CD4-positive, alpha-beta T cell treated with Interleukin-6 at 100 ng/mL for 8 hours (primary cell): ENCODE measurements at places on chromosomes 4 and X.

- DNase-seq, result peak; percentile 59
Observed at GRCh38 chr4:109998867-109999584, 86.3 kb downstream of the EGF start.

DNA sequence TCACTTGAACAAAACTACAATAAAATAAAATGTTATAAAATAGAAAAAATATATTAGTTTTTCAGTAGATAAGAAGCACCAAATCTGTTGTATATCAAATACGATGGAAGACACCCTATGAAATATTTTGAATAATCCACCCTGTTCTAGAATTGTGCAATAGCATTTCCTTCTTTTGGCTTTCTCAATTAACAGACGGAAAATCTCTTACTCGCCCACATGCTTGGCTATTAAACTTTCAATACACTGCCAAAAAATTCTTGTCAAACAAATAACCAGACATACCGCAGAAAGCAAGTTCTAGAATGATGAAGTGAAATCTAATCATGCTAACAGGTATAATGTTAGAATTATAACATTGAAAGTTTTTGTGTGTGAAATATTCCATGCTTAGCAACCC is 671.6 kb upstream of the SLIT2 start:
- DNase-seq, result no peak

DNA sequence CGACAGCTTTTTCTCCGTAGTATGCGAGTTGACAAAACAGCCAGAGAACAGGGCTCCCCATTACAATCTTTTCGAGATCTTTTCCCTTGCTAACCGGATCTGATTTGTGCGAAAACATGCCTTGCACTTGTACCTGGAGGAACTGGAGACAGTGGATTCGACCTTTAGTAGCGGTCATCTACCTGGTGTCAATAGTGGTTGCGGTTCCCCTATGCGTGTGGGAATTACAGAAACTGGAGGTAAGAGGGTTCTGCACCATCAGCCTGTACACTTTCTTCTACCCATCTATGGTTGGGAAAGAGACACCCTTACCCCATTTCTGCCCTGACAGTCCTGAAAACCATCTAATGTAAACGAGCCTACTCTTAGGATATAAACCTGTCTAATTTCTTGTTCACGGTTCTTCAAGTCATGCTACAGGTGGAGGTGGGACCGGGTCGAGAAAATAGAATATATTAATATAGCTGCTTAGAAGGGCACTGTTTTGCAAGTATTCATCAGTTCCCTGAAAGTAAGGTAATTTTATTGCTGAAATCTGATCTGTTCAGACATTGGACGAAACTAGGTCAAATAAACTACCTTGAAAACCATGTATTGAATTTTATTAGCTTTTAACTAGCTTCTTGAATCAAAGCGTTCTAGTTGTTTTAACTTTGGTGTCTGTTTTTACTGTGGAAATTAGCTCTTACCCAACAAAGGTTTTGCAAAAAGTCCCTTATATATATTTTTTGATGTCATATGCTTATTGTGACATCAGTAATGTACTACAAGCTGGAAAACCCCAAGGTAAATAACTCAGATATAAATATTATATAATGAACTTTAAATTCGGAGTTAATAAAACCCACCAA is 869 bp downstream of the TMEM184C start:
- DNase-seq, result no peak

GRCh38 chr4:74793757-74794381 is 454 bp downstream of the BTC start:
- no peak for DNase-seq

DNA sequence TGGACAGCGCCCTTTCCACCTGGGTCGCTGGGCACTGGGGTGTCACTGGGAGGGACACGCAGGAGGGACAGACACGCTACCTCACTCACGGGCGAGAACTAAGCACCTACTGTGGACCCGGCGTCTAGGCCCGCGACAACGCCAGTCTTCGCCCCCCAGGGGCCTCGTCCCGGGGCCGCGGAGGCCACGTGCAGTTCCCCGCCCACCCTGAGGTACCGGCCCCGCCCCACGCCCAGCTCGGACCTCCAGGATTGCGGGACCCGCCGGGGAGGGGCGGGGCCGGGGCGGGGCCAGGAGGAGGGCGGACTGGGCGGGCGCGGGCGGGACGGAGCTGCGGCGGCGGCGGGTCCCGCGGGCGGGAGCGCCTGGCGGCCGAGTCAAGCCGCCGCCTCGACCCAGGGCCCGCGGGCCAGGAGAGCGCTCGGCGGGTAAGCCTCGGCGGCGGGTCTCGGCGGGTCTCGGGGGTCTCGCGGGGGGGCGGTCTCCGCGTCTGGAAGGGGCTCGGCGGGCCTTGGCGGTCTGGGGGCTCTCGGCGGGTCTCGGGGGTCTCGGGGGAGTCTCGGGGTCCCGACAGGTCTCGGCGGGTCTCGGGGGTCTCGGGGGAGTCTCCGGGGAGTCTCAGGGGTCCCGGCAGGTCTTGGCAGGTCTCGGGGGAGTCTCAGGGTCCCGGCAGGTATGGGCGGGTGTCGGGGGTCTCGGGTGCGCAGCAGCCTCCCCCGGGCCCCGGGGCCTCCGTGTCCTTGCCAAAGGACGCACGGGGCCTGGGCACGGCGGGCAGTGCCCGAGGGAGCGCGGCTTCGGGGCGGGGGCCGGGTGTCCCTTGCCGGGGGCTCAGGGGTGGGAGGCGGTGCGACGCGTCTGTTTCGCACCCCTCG is at the start of gene SH3BP2:
Gene SH3BP2, plus strand, starts transcription at position 375 of the 875 bp plus-strand sequence. CDS start 27,533 bp downstream, outside the sequence.
- DNase-seq, result peak; percentile 62

DNA sequence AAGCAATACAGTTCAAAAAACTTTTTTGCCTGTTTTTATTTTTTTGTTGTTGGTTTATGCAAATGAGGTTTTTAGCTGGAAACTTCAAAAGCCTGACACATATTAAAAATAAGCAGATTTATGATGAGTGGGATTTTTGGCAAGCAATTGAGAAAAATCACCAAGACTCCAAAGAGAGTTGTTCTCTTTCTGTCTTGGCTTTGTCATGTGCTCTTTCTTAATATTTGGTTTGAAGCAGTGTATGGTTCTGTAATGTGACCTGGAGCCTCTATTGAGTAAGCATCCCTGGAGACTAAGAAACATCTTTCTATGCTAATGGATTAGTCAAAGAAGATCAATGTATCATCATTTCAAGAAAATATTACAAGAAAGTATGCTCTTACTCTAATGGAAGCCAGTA is 11.7 kb downstream of the TRIM2 start:
- DNase-seq, result no peak

DNA sequence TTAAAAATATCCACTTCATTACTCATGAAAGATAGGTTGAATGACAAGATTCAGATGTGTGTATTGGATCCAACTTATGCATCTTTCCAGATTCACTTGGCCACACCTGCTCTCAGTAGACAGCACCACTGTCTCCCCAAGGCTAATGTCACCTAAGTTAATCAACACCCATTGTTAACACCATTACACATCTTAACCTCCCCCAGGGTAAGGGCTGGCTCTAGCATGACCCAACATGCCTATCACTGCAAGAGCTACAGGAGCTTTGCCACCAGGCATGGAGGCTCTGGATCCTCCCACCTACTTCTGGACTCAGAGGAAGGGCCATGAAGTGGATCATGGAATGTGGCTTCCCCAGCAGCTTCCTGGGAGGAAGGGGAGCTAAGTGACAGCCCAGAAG is 32.8 kb upstream of the LSM6 start:
- no peak for DNase-seq

GRCh38 chr4:118557298-118557851 is 127.8 kb upstream of the METTL14 start:
- no peak for DNase-seq

GRCh38 chr4:152083338-152083737 is 322.5 kb upstream of the GATB start:
- no peak for DNase-seq

- DNase-seq, result no peak
Observed at GRCh38 chrX:12979616-12980015, 4.7 kb downstream of the TMSB4X start.

DNA sequence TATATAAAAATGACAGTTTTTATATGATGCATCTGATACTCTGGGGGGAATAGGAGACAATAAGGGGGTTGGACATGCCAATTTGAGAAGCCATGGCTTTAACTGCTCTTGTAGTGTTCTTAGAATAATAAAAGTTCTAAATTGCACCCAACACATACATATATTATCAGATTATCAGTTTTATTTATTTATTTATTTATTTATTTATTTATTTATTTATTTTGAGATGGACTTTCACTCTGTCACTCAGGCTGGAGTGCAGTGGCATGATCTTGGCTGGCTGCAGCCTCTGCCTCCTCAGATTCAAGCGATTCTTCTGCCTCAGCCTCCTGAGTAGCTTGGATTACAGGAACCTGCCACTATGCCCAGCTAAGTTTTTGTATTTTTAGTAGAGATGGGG is 356.8 kb downstream of the TLL1 start:
- no peak for DNase-seq

- peak; percentile 54 for DNase-seq
Observed at GRCh38 chr4:40152637-40153036, 44.2 kb upstream of the RHOH start.

GRCh38 chrX:73785493-73785892 is 222.5 kb downstream of the CHIC1 start:
- DNase-seq, result no peak

- DNase-seq, result no peak
Observed at GRCh38 chrX:29172880-29173279, 585.6 kb downstream of the IL1RAPL1 start.

DNA sequence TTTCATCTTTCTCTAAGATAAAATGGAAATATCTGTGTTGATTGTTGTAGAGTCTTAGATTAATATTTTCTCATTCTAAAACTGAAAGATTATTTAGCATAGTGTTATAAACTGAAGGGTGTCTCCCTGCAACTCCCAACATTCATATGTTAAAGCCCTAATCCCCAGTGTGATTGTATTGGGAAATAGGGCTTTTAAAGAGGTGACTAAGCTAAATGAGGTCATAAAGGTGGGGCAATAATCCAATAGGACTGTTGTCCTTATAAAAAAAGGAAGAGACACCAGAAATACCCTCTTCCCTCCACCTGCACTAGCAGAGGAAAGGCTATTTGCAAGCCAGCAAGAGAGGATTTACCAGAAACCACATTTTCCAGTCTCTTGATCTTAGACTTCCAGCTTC is 1626.4 kb downstream of the C4orf33 start:
- no peak for DNase-seq

DNA sequence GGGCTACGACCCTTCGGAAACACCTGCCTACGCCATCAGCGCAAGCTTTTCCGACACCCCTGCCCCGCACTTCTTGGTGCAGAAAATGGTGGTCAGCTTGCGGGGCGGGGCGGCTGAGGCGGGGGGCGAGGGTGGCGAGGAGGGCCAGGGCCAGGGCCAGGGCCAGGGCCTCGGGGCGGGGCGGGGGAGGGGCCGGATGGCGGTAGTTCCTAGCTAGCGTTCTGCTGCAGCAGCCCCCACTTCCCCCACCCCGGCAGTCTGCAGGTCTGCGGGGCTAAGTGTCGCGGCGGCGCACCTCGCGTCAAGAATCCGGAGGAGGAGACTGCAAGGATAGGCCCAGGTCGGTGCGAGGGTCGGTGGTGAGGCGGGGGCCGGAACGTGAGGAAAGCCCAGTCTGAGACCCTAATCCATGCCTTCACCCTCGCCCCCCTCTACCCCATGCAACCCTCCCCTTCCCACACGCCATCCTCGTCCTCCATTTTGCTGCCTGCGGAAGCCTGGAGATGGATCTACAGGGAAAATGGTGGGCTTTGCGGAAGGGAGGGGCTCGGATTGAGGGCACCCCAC is 600 bp downstream of the BEX4 start:
- peak; percentile 12 for DNase-seq

DNA sequence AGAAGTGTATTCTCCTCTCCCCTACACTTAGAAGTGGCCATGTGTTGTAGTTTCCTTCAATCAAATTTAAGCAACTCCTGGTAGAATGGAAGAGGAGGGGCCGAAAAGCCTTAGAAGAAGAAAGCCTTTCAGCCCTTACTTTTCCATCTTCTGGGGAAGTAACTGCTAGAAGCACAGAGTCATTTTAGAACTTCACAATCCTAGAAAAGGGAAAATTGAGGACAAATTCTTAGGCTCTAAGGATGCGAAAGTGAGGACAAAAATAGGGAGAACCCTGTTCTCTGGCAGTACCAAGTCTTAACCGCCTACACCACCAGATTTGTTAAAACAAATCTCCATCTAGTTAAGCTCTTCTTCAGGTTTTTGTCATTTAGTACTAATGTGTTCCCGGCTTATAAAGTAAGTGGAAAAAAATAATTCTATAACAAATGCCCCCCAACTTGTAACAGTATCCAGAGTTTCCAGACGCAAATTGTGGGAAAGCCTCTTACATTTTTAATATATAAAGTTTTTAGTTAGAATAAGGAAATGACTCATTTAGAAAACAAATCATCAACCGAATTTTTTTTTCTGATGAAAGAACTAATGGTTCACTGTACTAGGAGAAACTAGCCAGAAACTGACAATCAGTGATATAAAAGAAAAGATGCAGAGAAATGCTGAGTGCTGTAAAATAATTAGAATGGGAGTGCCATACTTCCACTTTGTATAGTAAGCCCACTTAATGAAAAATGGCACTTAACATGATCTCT is 76.0 kb downstream of the ARAP2 start:
- no peak for DNase-seq

GRCh38 chr4:147096667-147097604 is 151.3 kb upstream of the TTC29 start:
- peak; percentile 29 for DNase-seq

DNA sequence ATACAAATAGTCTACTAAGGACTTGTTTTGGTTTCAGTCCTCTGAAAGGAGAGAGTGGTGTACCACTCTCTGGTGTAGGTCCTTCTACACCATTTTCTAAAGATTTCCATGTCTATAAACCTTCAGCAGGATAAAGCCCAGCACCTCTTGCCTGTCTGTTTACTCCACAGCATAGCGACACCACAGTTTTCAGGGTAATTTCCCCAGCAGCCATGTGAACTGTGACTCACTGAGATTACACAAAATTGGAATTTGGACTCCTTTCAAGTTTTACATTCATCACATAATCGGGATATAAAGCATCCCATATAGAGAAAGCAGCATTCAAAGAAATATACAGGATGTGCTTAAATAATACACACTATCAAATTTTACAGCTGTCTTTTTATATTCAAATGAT is 229.6 kb downstream of the PRDM5 start:
- no peak for DNase-seq

DNA sequence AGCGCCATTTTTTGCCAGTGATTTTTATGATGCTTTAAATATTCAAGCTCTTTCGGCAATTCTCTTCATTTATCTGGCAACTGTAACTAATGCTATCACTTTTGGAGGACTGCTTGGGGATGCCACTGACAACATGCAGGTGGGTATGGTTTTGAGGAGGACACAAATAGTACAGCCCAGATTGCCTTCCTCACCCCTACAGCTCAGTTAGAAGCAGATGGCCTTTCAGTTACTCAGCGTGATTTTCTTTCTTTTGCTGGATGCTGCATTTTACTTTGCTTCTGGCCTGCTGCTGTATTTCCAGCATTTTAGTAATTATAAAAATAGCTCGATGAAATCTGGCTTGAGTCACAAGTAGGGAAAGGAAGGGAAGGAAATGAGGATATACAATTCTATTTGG is 114.7 kb downstream of the SLC4A4 start:
- no peak for DNase-seq

- DNase-seq, result no peak
Observed at GRCh38 chrX:123869488-123869887, 9.6 kb downstream of the XIAP start.

GRCh38 chr4:54487491-54487890 is 170.3 kb upstream of the KIT start:
- DNase-seq, result no peak
